ENCODE measurements at places on chromosomes 2 and 18.
A peak's percentile ranks its signal among the peaks of the same experiment; 100 is the strongest.

- H3K4me1 ChIP-seq = no peaks in the 10 kb centered on the region
- DNase-seq = no peak
- H3K4me3 ChIP-seq = no peak overlapping the region
- H3K27me3 ChIP-seq = no peaks in the 10 kb centered on the region
- no peak overlapping the region for H3K27ac ChIP-seq
These were observed 644.6 kb upstream of the RAB6C start for GRCh38 chr2:129334696-129335410.

GRCh38 chr18:5158172-5158571 lies 38.9 kb downstream of the AKAIN1 start:
- no peaks in the 10 kb centered on the region for H3K4me1 ChIP-seq
- H3K27me3 ChIP-seq = no peaks in the 10 kb centered on the region
- H3K27ac ChIP-seq = no peak overlapping the region
- DNase-seq = no peak

- no peaks in the 10 kb centered on the region for H3K36me3 ChIP-seq
- H3K27me3 ChIP-seq = no peaks in the 10 kb centered on the region
- H3K4me1 ChIP-seq = peaks cover 2% of the 10 kb centered on the region
- no peak for DNase-seq
- peak overlapping the region; percentile 33 for H3K4me3 ChIP-seq
These were observed 13.7 kb downstream of the PDCD1 start for GRCh38 chr2:241844831-241845578.

DNA sequence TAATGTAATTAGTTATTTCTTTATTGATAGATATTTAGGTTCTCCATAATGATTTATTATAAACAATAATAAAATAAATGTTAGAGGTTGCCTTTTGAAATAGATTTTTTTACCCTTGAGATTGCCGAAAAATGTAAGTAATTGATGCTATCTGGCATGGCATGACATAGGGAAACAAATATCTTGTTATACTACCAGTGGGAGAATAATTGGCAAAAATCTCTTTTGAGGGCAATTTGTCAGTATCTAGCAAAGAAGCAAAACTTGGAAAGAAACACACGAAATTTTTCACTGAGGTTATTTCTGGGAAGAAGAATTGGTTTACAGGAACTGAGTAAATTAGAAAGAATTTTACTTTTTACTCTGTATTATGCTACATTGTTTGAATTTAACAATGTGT lies 547.2 kb upstream of the SETBP1 start:
- H3K27ac ChIP-seq = no peak overlapping the region
- no peaks in the 10 kb centered on the region for H3K4me1 ChIP-seq
- H3K4me3 ChIP-seq = no peak overlapping the region
- no peaks in the 10 kb centered on the region for H3K36me3 ChIP-seq
- H3K27me3 ChIP-seq = no peaks in the 10 kb centered on the region
- no peak for DNase-seq

DNA sequence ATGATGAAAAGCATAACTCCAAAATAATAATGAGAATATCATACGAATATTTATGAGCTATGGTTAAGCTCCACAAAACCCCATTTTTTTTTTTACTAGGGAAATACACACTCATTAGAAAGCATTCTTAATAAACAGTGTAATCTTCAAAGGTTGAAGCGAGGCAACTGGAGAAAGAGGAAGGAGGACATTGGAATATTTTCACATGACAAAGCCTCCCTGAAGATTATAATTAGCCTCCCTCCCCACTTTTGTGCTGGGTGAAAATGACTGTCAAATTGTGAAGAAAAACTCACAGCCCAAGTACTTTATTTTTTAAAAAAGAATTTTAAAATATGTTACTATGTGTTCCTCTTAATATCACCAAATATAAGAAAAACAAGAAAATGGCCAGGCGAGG lies 64.1 kb upstream of the NFU1 start:
- H3K27ac ChIP-seq = no peak overlapping the region
- DNase-seq = no peak
- no peaks in the 10 kb centered on the region for H3K27me3 ChIP-seq
- H3K4me3 ChIP-seq = no peak overlapping the region
- H3K36me3 ChIP-seq = no peaks in the 10 kb centered on the region

DNA sequence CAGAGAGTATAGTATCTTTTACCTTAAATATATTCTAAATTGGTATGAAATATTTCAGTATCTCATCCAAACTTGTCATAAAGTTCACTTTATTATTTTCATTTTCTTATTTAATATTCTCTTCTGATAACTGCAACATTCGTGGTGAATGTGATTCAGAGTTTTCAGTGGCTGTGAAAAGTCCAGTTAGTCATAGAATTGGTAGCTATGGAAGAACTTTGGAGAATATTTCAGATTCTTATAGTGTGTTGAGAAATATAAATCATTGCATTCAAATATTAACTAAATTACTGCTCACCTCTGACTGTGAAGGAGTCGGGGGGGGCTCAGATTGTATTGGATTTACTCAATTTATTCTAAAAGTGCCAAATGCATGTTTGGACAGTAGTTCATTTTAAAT lies 178.6 kb upstream of the VWC2L start:
- H3K36me3 ChIP-seq = no peaks in the 10 kb centered on the region
- H3K4me1 ChIP-seq = no peaks in the 10 kb centered on the region
- DNase-seq = no peak
- H3K27ac ChIP-seq = no peak overlapping the region

DNA sequence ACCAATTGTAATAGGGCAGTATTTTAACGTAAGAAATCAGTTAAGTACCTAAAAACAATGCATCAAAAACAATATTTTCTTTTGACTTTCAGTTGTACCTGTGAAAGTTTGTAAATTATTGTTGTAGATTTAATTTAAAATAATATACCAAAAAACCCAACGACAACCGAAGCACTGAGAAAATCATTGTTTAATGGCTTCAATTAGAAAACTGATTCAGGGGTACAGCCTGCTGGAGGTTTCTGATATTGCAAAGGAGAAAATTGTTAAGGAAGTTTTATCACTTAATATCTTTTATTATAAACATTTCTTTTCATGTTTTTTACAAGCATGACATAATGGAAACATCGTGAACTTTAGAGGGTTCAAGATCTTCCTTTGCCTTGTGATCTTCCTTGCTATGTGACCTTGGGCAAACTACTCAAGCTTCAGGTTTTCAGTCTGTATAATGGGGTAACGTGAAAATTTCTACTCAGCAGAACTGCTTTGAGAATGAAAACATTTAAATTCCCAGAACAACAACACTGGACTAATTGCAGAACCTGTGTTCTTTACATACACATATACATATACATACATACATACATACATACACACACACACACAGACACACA lies 76.3 kb upstream of the GLS start:
- DNase-seq = no peak
- no peaks in the 10 kb centered on the region for H3K36me3 ChIP-seq
- no peak overlapping the region for H3K27ac ChIP-seq
- no peaks in the 10 kb centered on the region for H3K4me1 ChIP-seq
- H3K4me3 ChIP-seq = no peak overlapping the region

- no peaks in the 10 kb centered on the region for H3K4me1 ChIP-seq
- H3K4me3 ChIP-seq = peak overlapping the region; percentile 72
- peak; percentile 68 for DNase-seq
These were observed 773 bp downstream of the CMPK2 start for GRCh38 chr2:6864923-6865345.

DNA sequence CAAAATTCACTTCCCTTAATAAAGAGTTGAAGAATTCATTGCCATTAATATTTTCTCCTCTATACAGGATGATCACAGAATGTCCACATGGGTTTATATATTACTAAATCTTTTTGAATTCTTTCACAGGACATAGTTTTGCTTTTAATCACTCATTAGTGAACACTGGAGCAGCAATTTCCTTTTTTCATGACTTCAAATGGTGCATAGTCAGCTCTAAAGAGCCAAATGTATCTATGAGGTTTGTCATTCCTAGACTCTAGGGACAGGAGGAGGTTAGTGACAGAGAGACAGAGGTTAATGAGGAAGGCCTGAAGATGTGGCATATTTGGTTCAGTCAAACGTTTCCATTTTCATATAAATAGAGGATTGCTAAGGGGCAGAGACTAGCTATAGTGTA lies 111.8 kb downstream of the FSHR start:
- no peaks in the 10 kb centered on the region for H3K36me3 ChIP-seq
- H3K27ac ChIP-seq = no peak overlapping the region
- no peaks in the 10 kb centered on the region for H3K27me3 ChIP-seq
- H3K4me1 ChIP-seq = peaks cover 3% of the 10 kb centered on the region

All from ovary (tissue), 10 donors.